Activated T-helper 9 cell treated with anti-CD3 and anti-CD28 coated beads, Interleukin-2, amount 50 U/mL, for 16 hours (primary cell): ENCODE measurements at places on chromosomes 16 and 17.

DNA sequence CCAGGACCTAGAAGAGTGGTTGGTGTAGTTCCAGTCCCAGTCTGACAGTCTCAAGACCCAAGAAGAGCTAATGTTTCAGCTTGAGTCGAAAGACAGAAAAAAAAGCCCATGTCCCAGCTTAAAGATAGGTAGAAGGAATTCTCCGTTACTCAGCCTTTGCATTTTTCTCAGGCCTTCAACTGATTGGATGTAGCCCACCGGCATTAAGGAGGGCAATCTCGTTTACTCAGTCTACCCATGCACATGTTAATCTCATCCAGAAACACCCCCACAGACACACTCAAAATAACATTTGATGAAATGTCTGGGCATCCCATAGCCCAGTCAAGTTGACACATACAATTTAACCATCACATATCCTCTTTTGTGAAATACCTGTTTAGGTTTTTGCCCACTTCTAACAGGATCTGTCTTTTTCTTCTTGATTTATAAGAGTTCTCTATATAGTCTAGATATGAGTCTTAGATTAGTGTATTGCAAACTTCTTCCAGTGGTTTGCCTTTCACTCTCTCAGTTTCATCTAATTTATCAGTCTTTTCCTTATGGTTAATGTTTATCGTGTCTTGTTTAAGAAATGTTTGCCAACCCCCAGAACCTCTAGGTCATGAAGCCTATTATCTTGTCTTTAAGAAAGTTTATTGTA lies 7.6 kb upstream of the NUP93 start:
- DNase-seq, result no peak

DNA sequence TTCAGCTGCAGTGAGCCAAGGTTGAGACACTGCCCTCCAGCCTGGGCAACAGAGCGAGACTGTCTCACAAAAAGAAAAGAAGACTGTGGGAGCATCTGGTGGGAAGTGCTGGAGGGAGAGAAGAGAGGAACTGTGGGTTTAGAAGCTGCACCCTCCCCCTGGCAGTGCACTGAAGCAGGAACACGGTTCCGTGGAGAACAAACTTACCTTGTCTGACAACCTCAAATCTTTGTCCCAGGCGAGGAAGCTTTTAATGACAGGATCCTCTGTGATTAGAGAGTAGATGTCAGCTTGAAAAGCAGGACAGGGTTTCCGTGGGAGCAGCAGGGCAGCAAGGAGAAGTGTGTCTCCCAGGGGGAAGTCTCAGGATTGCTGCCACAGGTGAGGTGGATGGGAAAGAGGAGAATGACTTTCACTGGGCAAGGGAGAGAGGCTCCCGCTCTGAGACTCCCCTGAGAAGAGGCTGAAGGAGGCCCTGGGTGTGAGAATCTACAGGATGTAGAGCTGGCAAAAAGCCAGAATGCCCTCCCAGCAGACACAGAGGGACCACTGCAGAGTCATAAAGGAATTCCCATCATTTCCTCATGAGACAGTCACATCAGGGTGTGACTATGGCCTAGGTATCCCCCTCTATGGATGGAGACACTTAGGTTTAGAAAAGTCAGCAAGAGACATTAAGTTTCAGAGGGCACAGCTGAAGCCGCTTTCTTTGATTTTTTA lies 22.9 kb downstream of the PRR11 start:
- no peak for DNase-seq

- DNase-seq, result no peak
Observed at GRCh38 chr17:57913575-57914272, 41.5 kb downstream of the CUEDC1 start.

DNA sequence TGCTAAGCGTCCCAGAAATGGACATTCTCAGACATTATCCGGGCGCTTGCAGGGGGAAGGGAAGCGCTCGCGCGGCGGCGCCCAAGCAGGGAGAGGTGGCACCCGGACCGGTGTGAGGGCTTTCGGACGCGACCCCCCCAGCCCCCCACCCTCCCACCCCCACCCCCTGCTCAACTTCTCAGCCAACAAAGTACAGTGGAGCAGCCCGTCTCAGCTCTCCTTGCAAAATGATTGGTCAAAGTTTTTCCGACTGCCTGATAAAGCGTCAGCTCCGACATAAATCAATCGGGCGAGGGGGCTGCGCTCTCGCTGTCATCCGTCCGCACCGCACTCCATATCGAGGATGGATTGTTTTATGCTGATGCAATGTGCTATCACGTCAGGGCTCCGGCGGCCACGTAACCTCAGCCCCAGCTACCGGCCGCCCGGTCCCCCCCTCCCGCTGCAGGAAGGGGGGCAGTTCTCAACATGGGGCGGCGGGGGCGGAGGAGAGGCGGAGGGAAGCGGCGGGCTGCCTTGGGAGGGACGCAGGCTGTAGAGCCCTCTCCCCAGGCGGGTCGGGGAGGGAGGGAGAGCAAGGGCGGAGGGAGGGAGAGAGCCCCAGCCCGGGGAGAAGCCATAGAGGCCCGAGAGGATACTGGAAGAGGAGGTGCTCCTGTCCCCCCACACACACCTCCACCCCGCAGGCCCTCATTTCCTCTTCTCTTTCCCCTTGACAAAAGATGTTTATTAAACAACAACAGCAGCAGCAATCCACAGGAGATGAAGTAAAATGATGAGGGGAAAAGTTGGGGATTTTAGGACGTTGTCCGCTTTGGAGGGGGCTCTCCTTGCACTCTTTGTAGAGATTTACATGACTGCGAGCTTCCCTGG lies at the start of gene HOXB9:
Gene HOXB9, minus strand, starts transcription at position 114 of the 873 bp plus-strand sequence. Its CDS starts 89 bp downstream, at position 25.
- peak; percentile 48 for DNase-seq

DNA sequence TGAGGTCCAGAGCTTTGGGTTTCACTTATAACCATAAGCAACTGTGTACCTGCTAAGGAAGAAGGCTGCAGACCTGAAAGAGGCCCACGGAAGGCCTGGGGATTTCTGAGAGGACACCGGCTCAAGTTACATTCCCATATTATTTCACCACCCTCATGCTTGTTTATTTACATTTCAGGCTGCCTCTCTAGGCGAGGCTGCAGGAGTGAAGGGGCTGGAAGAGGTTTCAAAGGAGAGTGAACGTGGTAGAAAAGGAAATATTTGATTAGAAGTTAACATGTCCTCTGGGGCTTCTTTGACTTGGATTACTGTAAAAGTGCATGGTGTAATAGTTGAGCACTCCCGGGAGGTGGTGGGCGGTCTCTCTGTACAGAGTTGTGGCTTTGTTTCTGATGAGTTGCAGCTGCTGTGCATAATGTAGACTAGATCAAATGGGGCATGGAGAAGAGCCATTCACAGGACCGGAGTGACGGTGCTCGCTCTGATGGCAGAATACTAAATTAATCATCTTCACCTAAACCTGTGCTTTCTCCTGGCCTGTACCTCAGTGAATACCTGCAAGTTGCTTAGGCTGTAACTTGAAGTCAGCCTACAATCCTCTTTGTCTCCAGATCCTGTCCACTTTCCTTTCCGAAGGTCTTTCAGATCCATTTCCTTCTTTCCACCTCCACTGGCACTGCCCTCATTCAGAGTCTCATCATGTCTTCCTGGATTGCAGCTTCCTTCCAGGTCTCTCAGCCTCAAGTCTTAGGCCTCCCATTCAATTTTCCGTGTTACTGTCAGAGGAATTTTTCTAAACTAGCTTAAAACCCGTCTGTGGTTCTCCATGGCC lies 1.9 kb upstream of the CPD start:
- DNase-seq, result peak; percentile 26

DNA sequence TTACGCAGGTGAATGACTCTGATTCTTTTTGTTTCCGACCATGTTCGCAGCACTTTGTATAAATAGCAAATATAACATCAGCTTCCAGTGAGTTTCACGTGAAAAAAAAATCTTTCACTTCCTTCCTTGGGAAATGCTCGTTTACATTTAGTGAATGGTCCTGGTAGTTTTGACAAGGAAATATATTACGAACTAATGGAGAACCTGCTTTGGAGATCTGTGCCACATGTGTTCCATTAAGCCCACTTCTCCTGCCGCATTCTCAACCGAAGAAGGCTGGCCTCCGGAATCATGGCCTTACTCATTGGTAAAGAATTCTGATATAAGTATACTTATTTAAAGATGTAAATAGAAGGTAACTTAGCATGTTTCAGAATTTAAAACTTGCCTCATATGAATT lies 3.6 kb downstream of the CRAMP1 start:
- DNase-seq, result no peak

DNA sequence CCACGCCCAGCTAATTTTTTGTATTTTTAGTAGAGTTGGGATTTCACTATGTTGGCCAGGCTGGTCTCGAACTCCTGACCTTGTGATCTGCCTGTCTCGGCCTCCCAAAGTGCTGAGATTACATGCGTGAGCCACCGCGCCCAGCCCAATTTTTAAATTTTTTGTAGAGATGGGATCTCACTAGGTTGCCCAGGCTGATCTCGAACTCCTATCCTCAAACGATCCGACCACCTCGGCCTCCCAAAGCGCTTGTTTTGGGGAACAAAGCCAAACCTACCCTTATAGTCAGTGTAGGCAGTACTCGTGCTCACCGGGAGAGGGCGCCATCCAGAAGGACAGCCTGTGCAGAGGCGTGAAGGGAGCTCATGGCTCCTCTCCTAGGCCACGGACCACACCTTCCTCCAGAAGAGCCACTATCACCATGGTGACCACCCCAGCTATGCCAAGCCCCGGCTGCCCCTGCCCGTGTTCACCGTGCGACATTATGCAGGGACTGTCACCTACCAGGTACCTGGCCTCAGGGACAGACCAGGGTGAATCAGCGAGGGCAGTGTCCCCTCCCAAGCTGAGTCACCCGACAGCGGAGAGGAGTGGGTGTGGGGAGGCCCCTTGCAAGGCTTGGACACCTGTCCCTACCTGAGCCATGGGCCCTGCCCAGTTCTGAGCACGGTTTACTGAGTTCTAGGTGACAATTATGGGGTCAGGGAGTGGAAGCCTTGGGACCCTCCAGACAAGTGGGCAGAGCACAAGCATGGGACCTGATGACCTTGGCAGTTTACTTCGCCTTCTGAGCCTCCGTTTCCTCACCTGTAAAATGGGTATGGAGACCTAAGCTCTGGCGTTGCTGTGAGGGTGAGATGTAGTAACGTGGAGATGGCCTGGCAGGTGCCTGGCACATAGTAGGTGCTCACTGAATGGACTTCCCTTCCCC lies 13.7 kb downstream of the MYO15B start:
- peak; percentile 24 for DNase-seq

DNA sequence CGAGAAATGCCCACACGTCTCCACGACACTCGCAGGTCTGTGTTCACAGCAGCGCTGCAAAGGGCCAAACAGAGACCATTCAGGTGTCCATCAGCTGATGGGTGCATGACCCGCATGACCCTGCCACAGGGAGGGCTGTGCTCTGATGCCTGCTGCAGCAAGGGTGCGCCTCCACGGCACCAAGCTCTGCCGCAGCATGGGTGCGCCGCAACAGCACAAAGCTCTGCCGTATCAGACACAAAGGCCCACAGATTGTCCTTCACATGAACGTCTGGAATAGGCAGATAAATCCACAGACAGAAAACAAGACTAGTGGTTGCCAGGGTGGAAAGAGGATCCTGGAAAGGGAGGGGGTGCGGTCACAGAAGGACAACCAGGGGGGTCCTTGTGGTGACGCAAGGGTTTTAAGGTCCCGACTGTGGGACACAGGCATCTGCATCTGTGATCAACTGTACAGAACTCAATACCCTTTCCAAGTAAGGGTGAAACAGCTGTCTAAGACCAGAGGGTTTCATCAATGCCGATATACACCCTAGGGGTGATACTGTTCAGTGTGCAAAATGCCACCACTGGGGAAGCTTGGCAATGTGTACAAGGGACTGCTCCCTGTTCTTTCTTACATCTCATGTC lies 121.0 kb downstream of the ANKRD11 start:
- no peak for DNase-seq

GRCh38 chr17:78242024-78242742 lies 10.8 kb downstream of the TMEM235 start:
- DNase-seq, result no peak

GRCh38 chr16:17420816-17421215 lies 49.9 kb downstream of the XYLT1 start:
- no peak for DNase-seq

- DNase-seq, result no peak
Observed at GRCh38 chr17:36144014-36144413, 32.4 kb downstream of the TBC1D3B start.

- DNase-seq, result no peak
Observed at GRCh38 chr16:9053006-9053601, 38.3 kb upstream of the HAPSTR1 start.

DNA sequence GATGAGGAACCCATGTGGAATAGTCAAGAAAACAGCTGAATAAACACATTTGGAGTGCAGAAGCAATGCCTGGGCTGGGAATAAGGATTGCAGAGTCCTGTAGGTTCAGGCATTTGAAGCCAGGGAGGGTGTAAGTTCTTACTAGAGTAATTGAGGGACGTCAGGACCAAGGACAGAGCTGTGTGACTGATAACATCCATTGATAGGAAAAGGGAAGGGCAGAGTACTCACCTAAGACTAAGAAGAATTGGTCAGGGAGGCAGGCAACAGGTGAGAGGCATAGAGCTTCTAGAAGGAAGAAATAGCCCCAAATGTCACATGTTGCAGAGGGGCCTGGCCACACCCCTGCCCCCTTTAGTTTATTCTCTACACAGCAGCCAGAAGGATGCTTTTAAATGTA lies 79.8 kb upstream of the TMEM132E start:
- DNase-seq, result no peak

DNA sequence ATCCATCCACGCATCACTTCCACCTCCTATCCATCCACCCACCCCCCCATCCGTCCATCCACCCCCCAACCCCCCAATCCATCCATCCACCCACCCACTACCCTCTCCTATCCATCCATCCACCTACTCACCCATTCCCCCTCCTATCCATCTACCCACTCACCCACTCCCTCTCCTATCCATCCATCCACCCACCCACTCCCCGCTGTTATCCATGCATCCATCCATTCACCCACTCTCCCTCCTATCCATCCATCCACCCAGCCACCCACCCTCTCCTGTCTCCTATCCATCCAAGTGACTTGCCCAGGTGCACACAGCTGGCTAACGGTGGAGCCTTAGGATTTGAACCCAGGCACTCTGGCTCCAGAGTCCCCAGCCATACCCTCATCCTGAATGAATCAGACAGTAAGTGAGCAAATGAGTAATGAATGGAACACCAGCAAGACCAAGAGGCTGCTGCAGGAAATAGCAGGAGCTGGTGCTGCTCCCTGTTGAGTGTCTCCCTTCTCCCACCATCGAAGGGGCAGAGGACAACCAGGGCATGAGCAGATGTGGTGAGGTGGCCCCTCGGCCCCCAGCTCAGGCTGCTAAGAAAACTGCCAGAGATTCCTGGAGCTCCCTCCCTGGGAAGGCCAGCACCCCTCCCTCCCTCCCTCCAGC lies 62.5 kb downstream of the LITAF start:
- no peak for DNase-seq

GRCh38 chr17:36500745-36501225 lies 14.3 kb downstream of the ZNHIT3 start:
- DNase-seq, result no peak

DNA sequence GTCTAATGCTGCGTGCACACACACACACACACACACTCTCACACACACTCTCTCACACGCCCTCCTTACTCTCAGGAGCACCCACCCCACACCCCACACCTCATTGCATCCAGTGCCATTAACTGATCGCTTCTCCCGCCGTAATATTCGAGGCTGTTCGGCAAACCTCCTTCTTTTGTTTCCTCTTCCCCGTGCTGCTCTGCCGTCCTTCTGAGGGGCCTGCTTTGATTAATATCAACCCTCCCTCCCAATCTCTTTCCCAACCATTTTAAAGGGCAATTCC lies 156.2 kb upstream of the TNRC6C start:
- no peak for DNase-seq

GRCh38 chr17:53896047-53896446 lies 73.3 kb downstream of the KIF2B start:
- DNase-seq, result no peak

GRCh38 chr16:26594666-26595065 lies 472.1 kb upstream of the C16orf82 start:
- no peak for DNase-seq

GRCh38 chr16:89135971-89136765 lies 35.4 kb upstream of the CDH15 start:
- no peak for DNase-seq
